ENCODE measurements at places on chromosomes 5 and 9. TPM values are rescaled to one million over a fixed set of nuclear protein-coding genes. Genes with fewer than 3 reads are reported as not detected.

DNA sequence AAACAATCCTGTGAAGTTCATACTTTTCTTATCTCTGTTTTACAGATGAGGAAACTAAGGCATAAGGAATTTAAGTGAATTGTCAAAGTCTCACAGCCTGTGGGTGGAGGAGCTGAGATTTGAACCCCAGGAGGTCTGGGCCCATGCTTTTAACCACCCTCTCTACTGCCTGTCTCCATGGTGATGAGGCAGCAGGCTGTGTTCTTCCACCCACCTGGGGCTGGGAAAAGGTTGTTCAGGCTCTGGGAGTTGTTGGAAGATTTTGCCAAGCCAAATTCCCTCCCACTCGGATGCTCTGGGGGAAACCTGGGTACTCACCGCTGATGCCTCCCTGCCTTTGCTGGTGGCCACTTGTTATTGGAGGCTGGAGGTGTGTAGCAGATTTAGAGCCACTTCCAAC is 18.3 kb upstream of the SYNPO start:
- no peak for DNase-seq

GRCh38 chr5:35248843-35249780 is 18.8 kb upstream of the PRLR start:
- no peak for DNase-seq

- no peak for DNase-seq
These were observed 657.9 kb upstream of the ST8SIA4 start for GRCh38 chr5:101561018-101561417.

DNA sequence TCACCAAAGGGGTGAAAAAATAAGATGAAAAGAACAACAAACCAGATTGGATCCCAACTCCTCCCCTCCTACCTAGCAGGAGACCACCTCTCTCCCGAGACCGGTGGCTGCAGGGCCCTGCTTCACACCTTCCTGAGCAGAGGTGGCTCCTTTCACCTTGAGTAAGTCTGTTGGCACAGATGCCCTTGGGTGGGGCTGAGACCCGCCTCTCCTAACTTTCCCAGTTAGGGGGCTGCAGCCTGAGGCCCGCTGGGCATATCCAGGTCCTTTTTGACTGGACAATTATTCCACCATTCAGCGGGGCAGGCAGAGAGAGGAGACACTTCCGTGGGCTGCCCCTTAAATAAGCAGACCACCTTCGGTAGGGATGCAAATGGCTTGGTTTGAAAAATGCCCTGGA is 1.3 kb downstream of the SLC25A48 start:
- DNase-seq, result no peak

DNA sequence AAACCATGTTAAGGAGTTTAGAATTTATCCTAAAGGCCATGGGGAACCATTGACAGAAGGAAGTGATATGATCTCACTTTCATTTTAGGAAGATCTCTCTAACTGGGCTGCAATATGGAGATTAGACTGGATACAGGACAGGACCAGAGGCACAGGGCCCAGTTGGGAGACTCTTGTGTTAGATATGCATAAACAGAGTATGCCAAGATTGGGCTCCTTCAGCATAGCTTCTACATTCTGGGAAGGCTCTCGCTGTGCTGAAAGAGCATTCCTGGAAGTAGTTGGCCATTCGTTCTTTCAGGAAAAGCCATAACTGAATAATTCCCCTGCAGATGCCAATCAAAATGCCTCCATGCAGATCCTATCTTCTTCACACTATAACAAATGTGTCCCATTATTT is 204.5 kb downstream of the CWC27 start:
- no peak for DNase-seq

- no peak for DNase-seq
These were observed 104.6 kb upstream of the BOD1 start for GRCh38 chr5:173720953-173721600.

- DNase-seq, result no peak
These were observed 279.1 kb downstream of the MAST4 start for GRCh38 chr5:66875315-66875714.

DNA sequence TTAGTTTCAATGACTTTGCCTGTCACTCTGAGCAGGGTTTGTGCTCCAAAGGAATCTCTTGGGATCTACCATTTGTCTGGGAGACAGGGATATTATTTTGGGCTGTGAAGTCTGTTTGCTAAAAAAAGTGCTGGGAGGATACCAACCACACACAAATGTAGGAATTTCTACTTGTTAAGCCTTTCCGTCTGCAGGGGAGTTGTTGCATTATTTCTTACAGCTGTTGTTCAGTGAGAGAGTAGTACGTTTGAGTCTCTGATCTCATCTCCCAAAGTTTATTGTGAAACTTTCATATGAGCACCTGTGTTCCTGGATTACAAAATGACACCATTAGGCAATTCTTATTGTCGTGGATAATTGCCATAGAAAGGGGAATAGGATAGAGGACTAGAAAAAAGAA is 78.3 kb upstream of the SEMA6A start:
- DNase-seq, result no peak

- DNase-seq, result no peak
These were observed 76.2 kb upstream of the ANKRD55 start for GRCh38 chr5:56309262-56309826.

- no peak for DNase-seq
These were observed 110.9 kb upstream of the IL6ST start for GRCh38 chr5:56105511-56106291.

DNA sequence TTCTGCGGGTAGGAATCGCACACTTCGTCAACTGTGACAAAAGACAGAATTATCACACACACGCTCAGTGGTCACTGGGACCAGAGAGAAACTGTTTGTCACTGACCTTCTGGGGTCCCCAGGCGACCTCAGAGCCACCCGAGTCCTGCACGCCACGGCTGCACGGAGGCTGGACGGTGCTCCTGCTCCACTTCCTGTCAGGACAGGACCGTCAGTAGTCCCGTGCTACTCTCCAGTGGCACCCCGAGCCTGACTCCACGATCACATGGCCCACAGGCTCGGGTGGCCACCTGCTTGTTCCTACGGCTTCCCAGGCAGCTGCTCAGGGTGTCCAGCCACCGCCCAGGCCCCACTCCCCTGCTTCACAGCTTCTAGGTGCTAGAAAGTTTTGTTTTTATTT is 17.9 kb downstream of the MRNIP start:
- DNase-seq, result no peak

DNA sequence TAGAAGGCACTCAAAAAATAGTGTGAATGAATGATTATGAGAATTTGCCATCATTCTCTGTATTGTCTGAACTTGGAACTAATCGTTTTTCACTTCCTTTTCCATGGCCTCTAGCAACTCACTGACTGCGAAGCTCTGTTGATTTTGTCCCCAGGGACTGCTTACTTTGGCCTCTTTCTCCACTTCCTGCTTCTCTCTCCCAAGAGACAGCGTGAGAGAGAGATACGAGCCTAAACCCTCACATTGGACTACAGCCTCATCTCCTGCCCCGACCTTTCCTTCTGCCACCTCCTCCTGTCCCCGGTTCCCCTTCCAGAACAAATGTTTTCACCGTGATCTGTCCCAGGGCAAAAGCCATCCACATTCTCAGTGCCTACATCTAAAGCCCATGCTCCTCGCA is 300.8 kb upstream of the PANK3 start:
- DNase-seq, result no peak

DNA sequence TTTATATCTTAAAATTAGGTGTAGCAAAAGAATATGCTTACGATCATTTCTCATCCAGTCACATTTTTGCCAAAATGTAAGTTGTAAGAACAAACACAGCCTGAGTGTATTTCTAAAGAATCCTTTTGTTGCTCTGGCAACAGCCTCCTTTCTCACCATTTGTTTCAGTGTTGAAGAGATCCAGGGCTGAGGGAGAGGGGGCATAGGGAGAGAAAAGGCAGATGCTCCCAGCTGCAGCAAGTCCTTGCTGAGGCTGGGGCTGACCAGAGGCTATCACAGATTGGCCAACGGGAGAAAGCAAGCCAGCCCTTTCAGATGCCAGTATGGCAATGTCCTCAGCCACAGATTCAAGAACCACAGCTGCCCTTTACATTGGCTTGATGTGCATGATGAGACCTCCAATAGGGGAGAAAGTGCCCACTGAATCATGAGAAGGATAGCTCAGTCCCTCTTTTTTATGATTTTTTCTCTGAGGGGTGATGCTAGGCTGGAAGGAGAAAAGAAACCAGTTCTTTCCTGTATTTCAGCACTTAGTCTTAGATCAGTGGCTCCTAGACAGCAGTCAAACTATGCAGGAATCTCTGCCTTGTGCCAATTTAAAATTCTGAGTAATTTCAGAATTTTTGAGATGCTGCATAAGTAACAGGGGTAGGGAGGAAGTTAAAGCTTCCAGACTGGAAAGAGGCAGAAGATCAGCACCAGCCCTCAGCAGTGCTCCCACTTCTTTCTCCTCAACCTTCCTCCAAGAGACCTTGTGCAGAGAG is 142.1 kb downstream of the LHFPL2 start:
- no peak for DNase-seq

GRCh38 chr9:137241490-137242268 is 592 bp downstream of the TUBB4B start:
- DNase-seq, result no peak

DNA sequence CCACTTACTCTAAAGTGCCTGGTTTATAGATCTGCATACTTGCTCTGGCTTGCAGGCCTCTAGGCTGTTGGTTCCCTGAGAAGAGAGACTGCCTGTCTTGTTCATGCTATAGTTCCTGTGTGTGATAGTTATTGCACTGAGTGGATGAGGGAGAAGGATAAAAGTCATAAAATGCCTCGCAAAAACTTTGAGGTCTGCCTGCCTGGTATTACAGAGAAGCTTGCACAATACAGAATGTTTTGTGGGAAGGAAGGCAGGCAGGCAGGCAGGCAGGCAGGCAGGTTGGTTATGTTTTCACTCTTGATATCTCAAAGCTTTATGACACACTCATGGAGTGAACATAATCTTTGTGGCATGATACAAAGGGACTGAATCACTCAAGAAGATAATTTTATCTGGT is 287.1 kb downstream of the SLIT3 start:
- no peak for DNase-seq

GRCh38 chr9:2281031-2281802 is 266.1 kb downstream of the SMARCA2 start:
- no peak for DNase-seq

- no peak for DNase-seq
These were observed 7.5 kb downstream of the UNC5A start for GRCh38 chr5:176817841-176818377.

DNA sequence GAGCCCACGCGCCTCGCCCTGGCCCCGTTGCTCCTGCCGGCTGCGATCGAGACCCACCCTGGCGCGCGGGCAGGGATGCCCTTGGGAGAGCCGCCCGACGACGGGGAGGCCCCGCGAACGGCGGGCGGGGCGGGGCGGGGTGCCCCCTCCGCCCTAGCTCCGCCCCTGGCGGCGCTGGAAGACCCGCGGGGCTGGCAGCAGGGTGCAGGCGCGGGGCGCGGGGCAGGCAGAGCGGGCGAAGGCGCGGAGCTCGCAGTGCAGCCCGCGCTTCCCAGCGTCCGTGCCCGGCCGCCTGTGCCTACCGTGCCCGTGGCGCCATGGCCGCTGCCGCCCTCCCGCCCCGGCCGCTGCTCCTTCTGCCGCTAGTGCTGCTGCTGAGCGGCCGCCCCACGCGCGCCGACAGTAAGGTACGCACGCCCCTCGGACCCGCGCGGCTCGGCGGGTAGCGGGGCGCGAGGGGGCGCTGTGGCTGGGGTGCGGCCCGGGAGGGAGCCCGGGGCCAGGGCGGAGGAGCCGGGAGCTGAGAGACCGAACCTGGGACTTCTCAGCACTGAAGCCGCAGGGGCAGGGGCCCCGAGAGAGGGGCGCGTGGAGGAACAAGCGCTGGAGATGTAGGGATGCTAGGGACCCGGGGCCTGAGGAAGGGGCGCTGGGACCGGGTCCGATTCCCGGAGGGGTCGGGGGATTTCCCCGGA is at the start of gene OLFML2A:
OLFML2A (plus strand) TSS at position 180 of the 695 bp plus-strand sequence; CDS start at position 318, 138 bp downstream.
- no peak for DNase-seq

GRCh38 chr5:175246889-175247520 is 197.0 kb downstream of the DRD1 start:
- peak; percentile 17 for DNase-seq

GRCh38 chr9:112308588-112308987 is 24.8 kb downstream of the PTBP3 start:
- no peak for DNase-seq

GRCh38 chr5:115685490-115685889 is 59.7 kb upstream of the TMED7 start:
- DNase-seq, result no peak

GRCh38 chr9:87673446-87674120 is 52.3 kb upstream of the CTSL start:
- DNase-seq, result no peak

- no peak for DNase-seq
These were observed 22.7 kb downstream of the AGXT2 start for GRCh38 chr5:35024911-35025510.

DNA sequence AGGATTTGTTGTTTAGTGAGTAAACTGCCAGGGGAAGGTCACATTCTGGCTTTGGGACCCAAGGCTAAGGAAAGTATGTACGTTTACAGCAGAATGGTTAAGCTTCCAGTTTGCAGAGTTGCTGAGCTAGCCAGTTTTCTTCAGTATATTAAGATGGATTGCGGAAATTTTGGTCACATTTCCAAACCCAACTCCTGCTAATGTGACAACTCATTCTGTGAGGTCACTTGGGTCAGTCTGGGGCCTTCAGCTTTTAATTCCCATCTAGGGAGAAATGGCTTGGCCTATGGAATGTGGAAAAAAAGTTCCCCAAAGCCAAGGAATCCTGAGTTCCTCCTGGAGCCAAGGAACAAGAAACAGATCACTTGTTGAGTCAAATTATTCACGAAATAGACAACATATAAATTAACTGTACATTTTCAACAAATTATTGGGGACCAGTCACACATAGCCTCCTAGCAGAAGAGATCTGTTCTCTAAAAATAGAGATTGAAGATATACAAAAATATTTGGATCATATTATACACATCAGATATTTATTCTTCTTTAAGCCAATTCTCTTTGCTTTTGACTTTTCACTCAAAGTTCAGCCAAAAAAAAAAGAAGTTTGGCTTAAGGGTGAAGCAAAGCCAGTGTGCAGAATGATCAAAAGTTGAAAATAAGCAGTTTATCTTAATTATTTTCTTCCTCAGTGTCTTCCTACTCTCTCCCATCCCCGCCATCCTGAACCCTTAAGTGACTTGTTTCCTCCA is 8.8 kb downstream of the KCNV2 start:
- DNase-seq, result no peak

The FBP1 gene
- total RNA-seq, result 13.6 TPM

The ARHGEF39 gene
- total RNA-seq, result 4.7 TPM

The FUT7 gene
- not detected for total RNA-seq

The ZNF879 gene
- 11.9 TPM for total RNA-seq

The PCDHA5 gene
- 0.69 TPM for total RNA-seq

The ANXA2R gene
- total RNA-seq, result 3.5 TPM

The DDX4 gene
- total RNA-seq, result 0.42 TPM

The FOXD1 gene
- total RNA-seq, result 0.58 TPM

The SLC6A3 gene
- total RNA-seq, result not detected

The SHOC1 gene
- total RNA-seq, result not detected

The NOP16 gene
- 3.2 TPM for total RNA-seq

The F2RL1 gene
- 8.2 TPM for total RNA-seq

The TMEFF1 gene
- total RNA-seq, result 2.0 TPM

The SPINK7 gene
- total RNA-seq, result not detected

The PCDHA9 gene
- 0.90 TPM for total RNA-seq

The PRDM9 gene
- not detected for total RNA-seq
